ENCODE measurements at places on chromosomes 1 and 21.
A peak's percentile ranks its signal among the peaks of the same experiment; 100 is the strongest.

DNA sequence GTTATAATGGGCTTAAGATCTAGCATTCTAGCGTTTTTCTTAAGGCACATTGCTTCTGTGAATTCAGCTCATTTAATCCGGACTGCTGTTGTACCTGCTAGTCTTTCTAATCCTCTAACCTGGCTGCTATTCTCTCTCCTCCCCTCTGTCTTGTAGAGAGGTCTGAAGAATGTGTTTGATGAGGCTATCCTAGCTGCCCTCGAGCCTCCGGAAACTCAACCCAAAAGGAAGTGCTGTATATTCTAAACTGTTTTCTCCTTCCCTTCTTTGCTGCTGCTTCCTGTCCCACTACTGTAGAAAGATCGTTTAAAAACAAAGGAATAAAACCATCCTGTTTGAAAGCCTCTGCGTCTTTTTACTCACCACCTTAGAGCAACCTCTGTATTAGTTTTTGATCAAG lies 37.3 kb downstream of the CDC42 start:
- no peak for DNase-seq

- no peak for DNase-seq
Measured at GRCh38 chr1:102296116-102296515, 299.4 kb upstream of the OLFM3 start.

DNA sequence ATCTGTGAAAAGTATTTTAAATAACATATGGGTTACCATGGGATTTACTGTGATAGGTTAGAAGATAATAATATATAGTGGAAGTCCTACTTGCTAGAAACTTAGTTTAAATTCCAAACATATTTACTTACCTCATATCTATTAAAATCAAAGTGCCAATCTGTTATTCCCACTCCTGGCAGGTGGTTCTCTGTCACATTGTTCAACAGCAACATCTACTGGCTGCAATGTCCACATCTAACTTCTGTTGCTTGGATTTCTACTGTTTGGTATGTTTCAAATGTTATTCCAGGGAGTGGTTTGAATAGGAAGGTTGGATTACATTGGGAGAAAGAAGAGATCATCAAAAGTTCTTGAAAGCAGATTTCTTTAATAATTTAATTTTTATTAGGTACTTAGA lies 122.5 kb upstream of the NCAM2 start:
- DNase-seq, result peak; percentile 50

- DNase-seq, result no peak
Measured at GRCh38 chr1:241816008-241816407, 32.0 kb upstream of the EXO1 start.

DNA sequence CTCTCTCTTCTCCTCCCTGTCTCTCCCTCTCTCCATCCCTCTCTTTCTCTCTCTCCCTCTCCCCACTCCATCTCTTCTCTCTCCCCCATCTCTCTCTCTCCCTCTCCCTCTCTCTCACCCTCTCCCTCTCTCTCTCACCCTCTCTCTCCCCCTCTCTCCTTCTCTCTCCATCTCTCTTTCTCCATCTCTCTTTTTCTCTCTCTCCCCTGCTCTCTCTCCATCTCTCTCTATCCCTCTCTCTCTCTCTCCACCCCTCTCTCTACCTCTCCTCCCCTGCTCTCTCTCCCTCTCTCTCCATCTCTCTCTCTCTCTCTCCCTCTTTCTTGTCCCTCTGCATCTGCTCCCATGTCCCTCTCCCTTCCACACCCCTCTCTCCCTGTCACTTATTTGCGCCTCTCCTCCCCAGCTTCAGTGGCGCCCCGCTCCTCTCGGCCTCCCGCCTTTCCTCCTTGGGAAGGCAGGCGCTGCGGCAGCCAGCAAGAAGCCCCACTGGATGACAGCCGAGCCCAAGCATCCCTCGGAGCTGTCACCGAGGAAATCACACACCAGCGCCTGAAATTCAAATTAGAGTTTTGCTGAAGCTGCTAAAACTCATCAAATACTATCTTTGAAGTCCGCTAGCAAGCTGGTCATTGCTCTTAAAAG lies 15.3 kb upstream of the EPHA8 start:
- no peak for DNase-seq

- DNase-seq, result no peak
Measured at GRCh38 chr1:109183058-109183738, 30.5 kb upstream of the SARS1 start.

DNA sequence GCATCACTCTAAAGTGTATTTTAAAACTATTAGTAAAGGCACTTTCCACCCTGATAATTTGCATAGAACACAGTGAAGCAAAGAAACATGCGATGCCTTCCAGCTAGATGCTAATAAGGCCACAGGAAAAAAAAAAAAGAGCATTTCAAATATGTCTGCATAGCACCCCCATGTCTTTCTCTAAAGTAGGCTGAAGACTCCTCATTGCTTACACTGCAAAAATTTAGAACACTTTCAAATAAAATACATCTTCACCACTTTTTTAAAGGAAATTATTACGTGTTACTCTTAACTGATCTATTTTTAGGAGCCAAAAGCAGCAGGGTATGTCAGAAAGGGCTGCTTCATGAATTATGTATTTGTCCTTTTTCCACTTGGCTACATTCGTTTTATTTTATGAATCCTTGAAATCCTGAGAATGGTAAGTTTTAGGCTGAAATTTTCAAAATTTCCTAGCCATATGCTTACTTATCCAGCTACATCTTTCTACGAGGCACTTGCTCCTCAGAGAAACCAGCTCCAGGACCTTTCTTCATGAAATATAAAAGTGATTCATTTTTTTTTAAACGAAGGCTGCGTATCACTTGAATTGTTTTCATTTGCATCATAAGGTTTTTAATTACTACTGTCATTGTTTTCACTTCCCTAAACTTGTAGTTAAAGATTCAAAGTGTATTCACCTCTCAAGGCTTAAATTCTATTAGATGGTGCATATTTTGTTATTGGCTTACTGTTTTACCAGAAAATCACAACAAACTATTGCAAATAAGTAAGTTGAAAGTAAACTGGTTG lies 513.0 kb downstream of the PTPRC start:
- DNase-seq, result no peak

DNA sequence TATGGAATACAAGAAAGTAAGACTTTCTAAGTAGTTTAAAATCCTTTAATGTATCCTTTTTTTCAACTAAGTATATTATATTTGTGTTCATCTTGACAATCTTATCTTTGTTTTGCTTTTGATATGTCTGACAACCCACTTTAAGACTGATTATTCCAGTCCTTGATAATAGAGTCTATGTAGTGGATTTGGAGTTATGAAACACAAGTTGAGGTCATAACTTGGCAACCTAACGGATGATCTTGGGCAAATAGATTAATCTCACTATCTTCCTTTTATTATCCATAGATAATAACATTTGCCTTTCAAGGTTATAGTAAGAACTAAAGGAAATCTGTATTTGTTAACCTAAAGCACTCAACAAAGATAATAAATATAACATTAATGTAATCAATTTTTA lies 4.8 kb upstream of the GBP2 start:
- no peak for DNase-seq

DNA sequence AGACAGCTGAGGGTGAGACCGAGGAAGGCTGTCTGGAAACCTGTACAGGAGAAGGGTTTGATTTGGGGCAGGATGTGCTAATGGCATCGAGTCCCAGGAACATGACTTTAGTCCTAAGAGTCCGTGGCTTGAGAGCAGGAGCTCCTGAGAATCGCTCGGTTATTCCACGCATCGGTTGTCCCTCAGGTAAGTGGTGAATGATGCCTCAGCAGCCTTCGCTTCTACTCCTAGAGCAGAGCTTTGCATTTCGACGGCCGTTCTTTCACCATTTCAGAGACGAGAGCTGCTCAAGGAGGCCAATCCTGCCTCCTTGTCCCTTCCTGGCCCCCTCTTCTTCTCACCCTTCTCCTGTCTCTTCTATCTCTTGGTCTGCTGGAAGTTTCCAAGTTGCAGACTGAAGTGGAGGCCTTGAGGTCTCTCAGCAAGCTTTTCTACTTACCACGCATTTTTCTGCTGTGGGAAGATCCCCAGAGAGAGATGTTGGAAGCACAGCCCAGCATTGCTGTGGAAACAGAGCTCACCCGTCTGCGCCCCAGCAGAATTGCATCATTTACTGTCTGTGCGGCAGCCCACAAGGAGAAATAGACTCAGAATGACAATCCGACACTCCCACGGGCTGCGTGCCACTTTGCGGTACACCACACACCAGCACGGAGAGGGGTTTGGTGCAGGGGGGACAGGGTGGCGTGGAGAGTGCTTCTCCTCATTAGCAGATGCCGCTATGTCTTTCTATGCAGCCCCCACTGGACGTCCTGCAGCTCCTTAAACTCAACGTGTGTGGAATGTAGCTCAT lies 270.7 kb upstream of the C1orf174 start:
- DNase-seq, result no peak

GRCh38 chr1:50829014-50829958 lies 130.8 kb downstream of the FAF1 start:
- DNase-seq, result peak; percentile 8

- peak; percentile 86 for DNase-seq
Measured at GRCh38 chr21:24023936-24024335, 1583.3 kb downstream of the MRPL39 start.

GRCh38 chr1:25194572-25195020 lies 37.7 kb downstream of the SYF2 start:
- DNase-seq, result no peak

DNA sequence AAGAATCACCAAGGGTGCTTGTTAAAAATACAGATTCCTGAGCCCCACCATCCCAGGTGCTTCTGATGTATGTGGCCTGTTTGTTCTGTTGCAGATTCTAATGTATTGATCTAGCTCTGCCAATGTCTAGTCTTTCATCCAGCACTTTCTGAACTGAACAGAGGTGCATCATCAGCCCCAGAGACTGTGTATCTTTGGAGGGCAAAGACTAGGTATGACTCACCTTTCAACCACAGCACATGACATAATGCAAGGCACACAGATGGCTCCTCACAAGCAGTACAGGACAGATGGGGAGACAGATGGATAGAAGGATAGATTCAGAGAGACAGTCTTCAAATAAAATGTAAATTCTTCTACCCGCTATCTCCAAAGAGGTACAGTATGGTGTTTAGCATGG lies 32.3 kb downstream of the CD58 start:
- no peak for DNase-seq

DNA sequence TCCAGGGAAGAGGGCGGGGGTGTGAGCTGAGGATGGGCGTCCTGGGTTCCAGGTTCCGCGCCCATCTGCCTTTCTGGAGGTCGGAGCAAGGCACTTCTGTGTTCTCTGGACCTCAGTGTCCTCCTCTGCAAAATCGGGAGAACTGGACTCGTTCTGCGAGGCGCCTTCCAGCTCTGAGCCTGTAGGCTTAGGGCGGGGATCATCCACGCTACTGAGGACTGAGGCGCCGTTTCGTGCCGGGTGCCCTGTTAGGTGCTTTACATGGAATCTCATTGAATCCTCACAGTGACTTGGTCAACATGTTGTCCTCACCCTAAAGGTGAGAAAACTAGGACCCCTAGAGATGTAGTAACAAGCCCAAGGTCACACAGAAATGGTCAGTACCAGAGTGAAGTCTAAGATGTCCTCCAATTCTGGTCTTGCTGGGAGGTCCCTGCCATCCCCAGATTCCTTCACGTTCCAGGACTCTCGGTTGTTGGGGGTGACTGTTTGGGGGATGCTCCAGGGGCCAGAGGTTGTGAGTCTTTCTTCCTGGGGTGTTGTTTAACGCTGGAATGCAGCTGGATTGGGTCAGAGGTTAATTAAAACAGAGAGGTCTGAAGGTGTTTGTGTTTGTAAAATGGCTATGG lies 677 bp downstream of the PRKAA2 start:
- DNase-seq, result no peak
